ENCODE measurements at places on chromosomes 13 and 19.

DNA sequence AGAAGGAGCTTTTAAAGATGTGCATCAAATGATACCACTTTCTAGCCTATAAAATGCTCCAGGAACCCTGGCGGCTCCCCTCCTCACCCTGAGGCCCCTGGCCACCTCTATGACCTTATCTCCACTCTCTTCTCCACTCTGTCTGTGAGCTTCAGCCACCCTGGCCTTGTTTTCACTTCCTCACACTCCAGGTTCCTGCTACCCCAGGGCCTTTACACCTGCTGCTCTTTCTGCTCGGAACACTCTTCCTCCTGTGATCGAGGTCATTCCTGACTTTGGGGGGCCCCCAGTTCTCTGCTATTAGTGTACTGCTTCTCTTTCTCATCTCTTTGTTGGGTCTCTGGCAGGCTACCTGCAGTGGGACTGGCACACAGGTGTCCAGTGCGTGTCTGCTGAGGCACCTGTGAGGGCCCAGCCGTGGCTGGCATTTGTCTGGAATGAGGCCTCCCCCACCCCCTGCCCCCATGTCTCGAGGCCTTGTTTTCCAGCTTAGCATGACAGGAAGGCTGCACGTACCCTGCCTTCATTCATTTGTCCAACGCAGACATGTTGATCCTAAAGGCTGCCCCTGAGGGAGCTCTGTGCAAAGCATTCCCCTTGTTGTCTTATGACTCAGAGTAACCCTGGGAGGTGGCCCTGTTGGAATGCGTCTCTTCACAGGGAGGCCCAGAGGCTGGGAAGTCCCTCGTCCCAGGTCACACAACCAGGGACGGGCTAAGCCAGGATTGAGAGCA, 2.3 kb downstream of the DDA1 start:
- no peak for DNase-seq

DNA sequence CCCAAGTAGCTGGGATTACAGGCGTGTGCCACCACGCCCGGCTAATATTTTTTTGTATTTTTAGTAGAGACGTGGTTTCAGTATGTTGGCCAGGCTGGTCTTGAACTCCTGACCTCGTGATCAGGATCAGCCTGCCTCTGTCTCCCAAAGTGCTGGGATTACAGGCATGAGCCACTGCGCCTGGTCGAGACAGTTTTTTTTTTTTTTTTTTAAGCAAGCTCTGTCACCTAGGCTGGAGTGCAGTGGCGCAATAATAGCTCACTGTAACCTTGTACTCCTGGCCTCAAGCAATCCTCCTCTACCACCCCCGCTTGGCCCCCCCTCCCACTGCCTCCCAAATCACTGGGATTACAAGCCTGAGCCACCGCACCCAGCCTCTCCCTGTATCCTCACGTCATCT, 6.4 kb upstream of the MAP2K7 start:
- DNase-seq = no peak

DNA sequence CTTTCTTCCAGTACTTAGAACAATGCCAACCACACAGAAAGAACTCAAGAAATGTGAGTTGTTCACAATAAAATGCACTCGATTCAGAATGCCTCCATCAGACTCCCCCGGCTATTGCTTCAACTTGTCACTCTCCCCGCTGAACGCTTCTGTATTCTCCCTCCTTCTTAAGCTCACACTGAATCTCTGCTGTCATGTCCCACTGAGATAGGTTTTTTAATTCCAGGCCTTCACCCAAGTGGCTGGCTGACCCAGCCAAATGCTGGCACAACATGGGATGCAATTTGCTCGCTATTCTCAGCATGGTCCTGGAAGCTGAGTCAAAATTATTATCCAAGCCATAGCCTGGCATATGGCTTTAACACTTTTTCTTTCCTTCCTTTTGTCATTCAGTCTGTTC, 76.8 kb upstream of the SERP2 start:
- no peak for DNase-seq

DNA sequence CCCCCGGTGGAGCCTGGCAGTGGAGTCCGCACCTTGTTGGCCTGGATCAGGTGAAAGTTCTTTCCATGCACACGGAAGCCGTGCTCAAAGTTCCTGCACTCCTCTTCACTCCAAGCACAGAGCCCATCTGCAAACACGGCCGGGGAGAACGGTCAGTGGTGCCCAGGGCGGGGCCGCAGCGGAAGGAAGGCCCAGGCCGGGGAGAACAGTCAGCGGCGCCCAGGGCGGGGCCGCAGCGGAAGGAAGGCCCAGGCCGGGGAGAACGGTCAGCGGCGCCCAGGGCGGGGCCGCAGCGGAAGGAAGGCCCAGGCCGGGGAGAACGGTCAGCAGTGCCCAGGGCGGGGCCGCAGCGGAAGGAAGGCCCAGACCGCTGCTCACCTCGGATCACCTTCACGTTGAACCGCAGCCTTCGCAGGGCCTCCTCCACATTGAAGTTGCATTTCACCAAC, 20.6 kb upstream of the PLPP2 start:
- DNase-seq = no peak

- no peak for DNase-seq
Measured at GRCh38 chr13:75927183-75927669, 291.1 kb downstream of the LMO7 start.

GRCh38 chr13:114154476-114154875, 22.1 kb upstream of the RASA3 start:
- no peak for DNase-seq

DNA sequence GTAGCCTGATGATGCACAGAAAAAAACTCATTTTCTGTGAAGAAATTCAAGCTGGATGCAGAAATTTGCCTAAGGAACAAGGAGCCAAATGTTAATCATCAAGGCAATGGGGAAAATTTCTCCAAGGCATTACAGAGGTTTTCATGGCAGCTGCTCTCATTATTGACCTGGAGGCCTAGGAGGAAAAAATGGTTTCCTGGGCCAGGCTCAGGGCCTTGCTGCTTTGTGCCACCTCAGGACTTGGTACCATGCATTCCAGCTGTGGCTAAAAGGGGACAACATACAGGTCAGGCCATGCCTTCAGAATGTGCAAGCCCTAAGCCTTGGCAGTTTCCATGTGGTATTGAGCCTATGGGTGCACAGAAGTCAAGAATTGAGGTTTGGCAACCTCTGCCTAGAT, 1320.1 kb upstream of the MIR17HG start:
- DNase-seq = no peak

DNA sequence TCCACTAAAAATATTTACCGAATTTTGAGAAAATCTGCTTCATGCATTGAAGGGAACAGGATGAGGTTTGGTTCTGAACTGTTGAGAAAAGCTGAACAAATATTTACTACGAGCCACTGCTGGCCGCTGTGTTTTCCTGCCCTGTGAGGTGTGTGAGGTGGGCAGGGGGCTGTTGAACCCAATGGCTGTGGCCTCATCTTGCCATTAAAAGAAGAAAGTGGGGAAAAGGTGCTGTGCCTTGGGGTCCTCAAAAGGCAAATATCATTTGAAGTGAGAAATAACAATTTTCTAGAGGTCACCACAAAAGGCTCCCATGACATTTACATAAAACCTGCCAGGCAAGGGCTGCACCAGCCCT, 44.7 kb downstream of the KLF2 start:
- no peak for DNase-seq

- DNase-seq = no peak
Measured at GRCh38 chr13:113975416-113975815, 1.5 kb upstream of the C13orf46 start.

GRCh38 chr13:98504371-98504963, 72.4 kb downstream of the STK24 start:
- DNase-seq = no peak

DNA sequence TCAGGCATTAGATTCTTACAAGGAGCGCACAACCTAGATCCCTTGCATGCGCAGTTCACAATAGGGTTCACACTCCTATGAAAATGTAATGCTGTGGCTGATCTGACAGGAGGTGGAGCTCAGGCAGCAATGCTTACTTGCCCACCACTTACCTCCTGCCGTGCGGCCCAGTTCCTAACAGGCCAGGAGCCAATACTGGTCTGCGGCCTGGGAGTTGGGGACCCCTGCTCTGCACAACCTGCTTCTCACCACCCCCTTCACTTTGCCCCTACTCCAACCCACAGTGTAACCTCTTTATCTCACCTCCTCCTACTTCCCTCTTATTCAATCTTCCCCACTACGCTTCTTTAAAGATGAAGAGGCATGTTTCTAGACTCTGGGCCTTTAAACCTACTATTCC, 240.2 kb downstream of the RGCC start:
- no peak for DNase-seq

- peak; percentile 32 for DNase-seq
Measured at GRCh38 chr19:36771261-36772231, 1.1 kb downstream of the ZNF850 start.

GRCh38 chr13:42899266-42899665, 92.8 kb downstream of the EPSTI1 start:
- DNase-seq = no peak

DNA sequence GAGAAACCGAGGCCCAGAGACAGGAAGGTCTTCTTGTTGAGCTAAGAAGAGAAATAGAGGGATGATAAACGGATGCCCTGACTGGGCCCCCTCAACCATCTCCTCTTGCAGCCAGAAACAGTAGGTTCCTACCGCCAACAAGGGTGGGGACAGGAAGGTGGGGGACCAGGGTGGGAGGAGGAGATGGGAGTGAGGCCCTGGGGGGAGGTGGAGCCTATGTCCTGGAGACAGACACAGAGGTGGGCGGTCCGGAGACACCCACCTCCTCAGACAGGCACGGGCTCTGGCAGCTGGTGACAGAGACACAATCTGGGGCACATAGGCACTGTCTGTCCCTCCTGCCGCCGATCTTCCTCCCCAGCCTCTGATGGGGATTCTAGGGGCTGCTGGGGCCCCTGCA, 16.9 kb downstream of the GADD45B start:
- DNase-seq = no peak

- DNase-seq = no peak
Measured at GRCh38 chr13:97875218-97875617, 78.3 kb upstream of the IPO5 start.

GRCh38 chr19:38455031-38455430, 21.5 kb downstream of the RYR1 start:
- no peak for DNase-seq

- DNase-seq = no peak
Measured at GRCh38 chr19:35990156-35990555, 4.8 kb upstream of the SDHAF1 start.

- DNase-seq = no peak
Measured at GRCh38 chr13:113554333-113554700, 30.2 kb upstream of the TFDP1 start.

- no peak for DNase-seq
Measured at GRCh38 chr13:32378012-32378411, 49.9 kb downstream of the N4BP2L1 start.

DNA sequence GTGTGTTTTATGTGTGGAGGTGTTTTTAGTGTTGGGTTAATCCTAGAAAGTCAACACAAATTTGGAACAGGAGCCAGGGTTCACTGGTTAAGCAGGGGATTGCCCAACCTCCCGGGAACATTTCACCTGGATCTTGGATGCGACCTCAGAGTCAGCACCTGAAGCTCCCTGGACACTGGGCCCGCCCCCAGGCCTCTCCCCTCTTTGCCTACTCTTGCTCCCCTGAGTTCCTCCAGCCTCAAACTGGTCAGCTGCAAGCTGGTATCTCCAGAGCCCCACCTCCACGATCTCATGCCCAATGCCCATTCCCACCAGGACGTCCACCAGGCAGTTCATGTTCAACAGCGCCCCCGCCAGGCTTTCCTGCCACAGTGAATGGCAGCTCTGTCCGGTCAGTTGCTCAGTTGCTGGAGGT, 9.7 kb downstream of the HSD17B14 start:
- DNase-seq = no peak

DNA sequence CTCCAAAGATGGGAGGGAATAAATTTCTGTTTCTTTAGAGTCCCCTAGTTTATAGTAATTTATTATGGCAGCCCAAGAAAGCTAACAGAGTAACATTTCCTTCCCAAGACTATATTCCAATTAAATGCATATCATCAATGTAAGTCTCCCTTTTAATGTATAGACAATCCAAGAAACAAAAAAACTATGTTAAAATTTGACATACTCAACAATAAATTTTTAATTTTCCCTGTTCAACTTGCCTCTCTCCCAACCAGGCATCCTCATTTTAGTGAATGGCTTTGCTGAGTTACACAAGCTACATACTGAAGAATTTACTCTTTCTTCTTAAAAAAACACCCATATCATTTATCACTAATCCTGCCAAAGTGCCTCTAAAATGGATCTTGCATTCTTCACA, 1357.7 kb downstream of the PCDH9 start:
- no peak for DNase-seq
